Right kidney (tissue), 9 donors: ENCODE measurements at places on chromosomes 2 and 18.

GRCh38 chr2:53234548-53234903 is 533.1 kb upstream of the CHAC2 start:
- no peak for DNase-seq

DNA sequence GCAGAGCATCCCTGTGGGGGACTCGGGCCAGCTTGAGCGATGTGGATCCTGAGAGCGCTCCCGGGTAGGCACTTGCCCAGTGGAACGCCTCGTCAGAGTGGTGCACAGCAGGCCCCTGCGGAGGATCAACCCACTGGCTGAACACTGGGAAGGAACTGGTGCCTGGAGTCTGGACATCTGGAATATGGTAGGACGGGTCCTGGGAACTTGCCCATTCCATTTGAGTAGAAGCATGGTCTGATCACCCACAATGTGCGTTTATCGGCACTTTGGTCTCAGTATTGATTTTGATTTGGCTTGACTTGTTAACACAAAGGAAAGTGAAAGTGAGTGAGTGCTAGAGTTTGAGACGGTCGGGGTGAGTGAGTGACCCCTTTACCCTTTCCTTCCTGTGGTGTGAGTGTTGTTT is 1336.2 kb upstream of the CHAC2 start:
- DNase-seq = no peak

DNA sequence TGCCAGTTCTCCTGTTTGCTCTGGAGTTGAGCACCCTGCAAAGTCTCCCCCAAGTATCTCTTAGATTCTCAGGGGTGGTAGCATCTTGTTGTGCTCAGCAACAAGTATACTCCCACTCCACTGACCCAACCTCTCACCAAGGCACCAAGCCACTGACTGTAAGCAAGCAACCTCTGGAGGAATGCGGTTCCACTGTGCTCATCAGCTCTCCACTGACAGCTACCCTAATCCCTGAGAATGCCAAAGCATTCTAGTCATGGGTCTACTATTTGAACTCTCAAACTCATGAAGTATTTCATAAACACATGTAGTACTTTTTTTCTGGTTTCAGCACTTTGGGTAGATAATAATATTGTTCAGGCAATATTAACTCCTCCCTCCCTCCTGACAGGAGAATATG is 170.0 kb downstream of the EPHA4 start:
- no peak for DNase-seq

DNA sequence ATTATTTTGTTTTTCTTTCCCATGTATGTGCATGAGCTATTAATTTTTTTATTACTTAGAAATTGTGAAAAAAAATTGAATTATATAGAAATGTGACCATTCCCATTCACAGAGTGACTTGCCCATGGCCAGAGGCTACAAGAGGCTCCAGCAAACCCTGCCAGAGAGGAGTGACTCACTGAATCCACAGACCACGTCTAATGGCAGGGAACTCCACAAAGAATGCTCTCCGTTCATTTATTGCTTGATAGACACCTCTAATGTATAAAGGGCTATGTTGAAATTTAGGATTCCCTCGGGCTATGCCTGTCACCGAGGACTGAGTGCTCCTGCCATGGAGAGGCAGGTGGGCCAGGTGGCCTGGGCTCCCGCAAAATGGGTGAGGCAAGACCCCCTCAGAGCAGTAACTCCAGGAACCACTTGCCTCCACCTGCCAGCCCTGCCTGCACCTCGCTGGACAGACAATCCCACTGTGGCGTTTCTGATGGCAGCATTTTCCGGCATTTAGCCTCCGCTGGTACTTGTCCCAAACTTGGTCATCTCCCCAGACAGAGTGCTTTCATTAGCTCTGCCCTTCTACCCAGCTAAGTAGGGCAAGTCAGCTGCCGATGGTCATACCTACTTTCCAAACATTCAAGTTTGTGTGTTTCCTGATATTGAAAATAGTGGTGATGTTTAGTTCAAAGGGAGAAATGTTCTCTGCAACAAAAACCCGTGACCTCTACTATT is 200.3 kb downstream of the PRKCE start:
- no peak for DNase-seq

- DNase-seq = no peak
Observed at GRCh38 chr2:229646186-229646723, 68.1 kb downstream of the DNER start.

DNA sequence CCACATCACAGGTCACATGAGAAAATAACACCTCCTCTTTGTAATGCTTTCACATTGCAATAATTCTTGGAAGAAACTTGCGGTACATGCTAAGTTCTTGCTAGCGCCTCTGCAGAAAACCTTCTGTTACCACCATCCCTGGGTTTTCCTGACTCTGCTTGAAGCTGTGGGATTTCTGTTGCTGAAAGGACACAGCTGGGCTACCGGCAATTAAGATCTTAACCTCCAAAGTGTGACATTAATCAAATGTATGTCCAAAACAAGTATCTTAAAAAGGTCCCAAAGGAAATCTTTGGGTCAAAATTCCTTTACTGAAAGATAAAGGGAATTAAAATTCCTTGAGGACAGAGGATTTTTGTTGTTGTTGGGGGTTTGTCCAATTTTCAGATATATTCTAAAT is 7.5 kb downstream of the CCBE1 start:
- DNase-seq = no peak

- DNase-seq = no peak
Observed at GRCh38 chr2:206533977-206534376, 90.6 kb downstream of the ADAM23 start.

- peak; percentile 10 for DNase-seq
Observed at GRCh38 chr2:236309669-236310029, 45.4 kb upstream of the ASB18 start.

- DNase-seq = no peak
Observed at GRCh38 chr2:96546797-96547196, 10.2 kb downstream of the ARID5A start.

DNA sequence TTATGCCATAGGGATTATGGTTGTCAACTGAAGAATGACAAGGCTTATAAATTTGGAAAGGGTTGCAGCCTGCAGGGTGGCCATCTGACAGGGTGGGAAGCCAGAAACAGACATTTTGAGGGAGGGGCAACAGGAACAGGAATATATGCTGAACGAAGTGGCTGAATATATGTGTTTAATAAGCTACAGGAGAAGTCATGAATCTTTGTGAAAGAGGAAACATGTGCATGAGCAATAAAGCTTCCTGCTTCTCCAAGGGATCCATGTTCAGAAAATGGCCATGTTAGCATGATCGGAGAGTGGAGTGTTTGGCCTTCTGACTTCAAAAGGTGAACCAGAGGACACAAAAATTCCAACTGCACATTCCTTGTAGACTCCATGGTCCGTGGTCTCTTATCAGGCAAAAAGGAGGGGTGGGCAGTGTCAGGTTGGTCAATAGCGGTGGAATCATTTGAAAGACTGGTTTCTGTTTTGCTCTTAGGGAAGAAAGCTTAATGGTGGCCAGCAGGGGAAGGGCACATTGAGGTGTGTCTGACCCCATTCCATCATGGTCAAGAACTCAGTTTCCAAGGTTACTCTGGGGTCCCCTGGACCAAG is 144.1 kb downstream of the SOCS6 start:
- no peak for DNase-seq

- DNase-seq = no peak
Observed at GRCh38 chr2:9590641-9591040, 35.0 kb upstream of the ADAM17 start.

DNA sequence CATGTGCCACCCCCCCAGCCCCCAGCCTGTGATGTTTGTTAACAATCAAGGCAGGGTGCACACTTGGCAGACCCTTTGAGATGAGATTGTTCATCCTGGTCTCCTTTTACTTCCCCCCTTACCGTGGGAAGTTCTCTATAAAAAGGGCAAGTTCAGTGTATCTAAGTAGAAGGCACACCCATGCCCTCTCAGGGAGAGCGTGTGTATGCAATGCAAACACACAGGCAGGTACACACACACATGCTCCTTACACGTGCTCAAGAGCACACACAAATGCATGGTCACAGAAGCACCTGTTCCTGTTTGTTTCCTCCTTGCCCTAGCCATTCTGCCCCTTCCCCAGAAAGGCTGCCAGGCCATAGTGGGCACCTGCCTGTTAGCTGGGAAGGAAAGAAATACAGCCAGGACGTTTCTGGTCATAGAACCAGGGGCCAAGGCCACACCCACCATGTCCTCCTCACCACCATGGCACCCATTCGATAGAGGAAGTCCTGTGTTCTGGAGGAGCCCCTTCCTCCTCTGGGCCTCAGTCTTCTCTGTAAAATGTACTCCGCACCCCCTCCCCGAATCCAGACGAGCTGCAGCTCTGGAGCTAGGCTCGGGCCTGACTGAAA is 3.1 kb downstream of the ATOH8 start:
- DNase-seq = no peak
